ENCODE measurements at places on chromosomes 7 and 10.

DNA sequence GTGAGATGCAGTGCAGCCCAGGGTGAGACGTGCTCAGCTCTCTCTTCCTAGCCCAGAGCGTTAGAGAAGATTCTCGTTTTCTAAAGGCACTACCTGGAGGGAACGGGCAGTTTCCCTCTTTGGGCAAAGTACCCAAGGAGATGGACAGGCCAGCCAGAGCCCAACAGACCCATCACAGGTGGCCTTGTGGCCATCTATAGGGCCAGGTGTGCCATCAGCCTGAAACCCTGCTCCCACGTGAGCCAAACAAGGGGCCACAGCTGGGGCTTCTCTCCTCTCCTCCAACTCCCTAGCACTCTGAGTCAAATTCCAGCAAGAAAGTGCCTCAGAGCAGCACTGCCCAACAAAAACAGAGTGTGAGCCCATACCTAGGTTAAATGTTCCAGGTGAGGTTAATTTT is 22.3 kb downstream of the CHST15 start:
- DNase-seq, result no peak

- no peak for DNase-seq
These were observed at the start of gene CLEC2L for GRCh38 chr7:139523199-139523941. Gene CLEC2L (plus strand): TSS chr7:139523685. CDS start chr7:139523928, 243 bp downstream.

GRCh38 chr7:41149576-41149975 is 553.3 kb downstream of the INHBA start:
- no peak for DNase-seq

- peak; percentile 94 for DNase-seq
These were observed 249.1 kb upstream of the LYZL1 start for GRCh38 chr10:29039677-29040189.

DNA sequence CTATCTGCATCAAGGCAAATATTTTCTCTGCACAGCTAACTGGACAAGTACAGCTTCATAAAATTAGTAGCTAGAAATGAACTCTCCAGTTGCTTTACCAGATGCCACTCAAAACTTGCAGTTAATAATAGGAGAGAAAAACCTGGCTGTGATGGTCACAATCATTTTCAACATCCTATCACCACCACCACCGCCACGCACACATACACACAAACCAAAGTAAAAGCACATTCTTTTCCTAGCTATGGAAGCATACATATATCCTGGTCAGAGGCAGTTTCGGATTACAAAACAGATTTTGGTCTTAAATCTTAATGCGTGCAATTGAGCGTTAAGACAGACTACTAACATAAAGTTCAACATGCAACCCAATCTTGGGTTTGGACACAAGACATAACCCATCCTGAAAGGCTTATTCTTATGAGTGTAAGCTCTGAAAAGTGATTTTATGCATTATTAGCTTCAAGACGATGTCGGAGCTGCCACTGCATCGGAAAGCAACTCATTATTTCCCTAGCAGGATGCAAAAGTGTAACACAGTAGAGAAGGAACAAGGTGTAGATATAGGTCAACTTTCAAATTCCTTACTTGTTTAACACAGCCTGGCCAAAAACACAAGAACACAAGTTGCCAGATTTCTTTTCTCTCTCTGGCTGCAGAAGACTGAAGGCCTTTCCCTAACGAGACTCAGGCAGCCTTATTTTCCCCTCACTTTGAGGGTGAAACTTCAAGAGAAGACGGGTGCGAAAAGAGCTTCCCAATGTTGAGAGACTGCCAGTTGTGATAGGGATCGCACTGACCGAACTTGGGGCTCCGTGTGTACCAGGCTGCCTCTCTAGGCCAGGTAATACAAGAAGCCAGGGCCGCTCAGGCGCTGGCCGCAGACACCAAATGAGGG is 1.2 kb downstream of the CACUL1 start:
- peak; percentile 34 for DNase-seq

All from fibroblast of skin of right quadriceps (primary cell).